ENCODE measurements at places on chromosomes 16 and 17.

DNA sequence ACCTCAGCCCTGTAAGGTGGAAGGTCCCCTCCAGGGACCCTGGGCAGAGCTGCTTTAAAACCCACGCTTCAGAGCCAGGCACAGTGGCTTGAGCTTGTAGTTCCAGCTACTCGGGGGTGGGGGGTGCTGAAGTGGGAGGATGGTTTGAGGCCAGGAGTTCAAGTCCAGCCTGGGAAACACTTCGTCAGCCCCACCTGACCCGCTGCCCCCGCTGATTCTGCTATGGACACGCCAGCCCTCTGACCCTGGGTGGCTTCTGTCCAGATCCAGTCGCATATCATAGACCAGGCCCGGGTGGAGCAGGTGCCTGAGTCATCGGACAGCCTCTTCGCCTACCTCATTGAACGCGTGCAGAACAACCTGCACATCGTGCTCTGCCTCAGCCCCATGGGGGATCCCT is 35.2 kb upstream of the KDM6B start:
- DNase-seq = no peak

DNA sequence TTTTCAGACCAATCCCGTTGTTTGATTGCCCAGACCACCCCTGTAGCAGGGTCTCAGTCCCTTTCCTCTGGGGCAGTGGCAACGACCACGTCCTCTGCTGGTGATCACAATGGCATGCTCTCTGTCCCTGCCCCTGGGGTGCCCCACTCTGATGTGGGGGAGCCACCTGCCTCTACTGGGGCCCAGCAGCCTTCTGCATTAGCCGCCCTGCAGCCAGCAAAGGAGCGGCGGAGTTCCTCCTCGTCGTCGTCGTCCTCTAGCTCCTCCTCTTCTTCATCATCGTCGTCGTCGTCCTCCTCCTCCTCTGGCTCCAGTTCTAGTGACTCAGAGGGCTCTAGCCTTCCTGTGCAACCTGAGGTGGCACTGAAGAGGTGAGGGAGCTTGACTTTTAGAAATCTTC is 9.2 kb downstream of the ELOB start:
- no peak for DNase-seq

DNA sequence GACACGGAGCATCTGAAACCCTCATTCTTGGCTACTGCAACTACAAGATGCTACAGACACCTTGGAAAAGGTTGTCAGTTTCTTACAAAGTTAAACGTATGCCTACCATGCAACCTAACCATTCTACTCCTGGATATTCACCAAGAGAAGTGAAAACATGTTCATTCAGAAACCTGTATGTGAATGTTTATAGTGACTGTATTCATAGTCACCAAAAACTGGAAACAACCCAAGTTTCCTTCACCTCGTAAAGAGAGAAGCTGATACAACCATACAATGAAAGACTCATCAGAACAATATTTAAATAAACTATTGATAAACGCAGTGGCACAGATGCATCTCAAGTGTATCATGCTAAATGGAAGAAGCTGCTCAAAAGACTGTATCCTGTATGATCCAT is 55.4 kb upstream of the CHMP6 start:
- no peak for DNase-seq

DNA sequence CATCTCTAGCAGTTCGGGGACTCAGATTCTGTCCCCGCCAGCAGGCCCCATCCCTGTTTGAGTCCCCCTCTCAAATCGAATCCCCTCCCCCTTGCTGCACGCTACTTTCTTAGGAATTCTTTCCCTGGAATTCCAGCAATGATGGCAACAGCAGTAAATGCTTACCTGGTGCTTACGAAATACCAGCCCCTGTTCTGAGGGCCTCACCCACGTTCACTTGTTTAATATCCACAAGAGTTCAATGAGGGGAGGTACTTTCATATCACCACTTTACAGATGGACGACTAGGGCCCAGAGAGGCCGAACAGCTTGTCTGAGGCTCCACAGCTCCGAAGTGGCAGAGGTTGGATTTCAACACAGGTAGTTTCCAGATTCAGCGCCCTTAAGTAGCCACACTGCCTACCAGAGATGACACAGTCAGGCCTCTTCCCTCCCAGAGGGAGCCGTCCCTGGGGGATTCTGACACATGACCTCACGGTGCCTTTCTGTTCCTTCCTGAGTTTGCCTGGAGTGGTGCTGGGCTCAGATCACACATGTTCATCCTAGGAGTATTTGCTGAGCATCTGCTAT is 120.7 kb upstream of the GSE1 start:
- DNase-seq = no peak
